Ammon's horn (tissue), 1 donor: ENCODE measurements at places on chromosomes 6 and 20.

DNA sequence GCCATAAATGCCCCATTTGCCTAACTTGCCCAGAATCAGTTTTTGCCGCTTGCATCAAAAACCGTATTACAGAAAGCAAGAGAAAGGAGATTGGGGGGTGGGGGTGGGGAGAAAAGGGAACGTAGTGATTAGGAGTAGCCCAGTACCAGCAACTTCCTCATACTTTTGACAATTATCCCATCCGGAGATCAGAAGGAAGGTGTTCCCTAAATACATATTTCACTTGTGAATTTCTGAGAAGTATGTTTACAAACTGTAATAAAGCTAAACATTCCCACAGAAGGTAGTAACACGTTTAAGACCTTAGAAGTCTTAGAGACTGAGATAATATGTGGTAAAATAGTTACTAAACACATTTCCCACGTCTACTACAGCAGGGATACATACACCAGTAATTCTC lies 14.5 kb downstream of the PREP start:
- DNase-seq, result no peak

DNA sequence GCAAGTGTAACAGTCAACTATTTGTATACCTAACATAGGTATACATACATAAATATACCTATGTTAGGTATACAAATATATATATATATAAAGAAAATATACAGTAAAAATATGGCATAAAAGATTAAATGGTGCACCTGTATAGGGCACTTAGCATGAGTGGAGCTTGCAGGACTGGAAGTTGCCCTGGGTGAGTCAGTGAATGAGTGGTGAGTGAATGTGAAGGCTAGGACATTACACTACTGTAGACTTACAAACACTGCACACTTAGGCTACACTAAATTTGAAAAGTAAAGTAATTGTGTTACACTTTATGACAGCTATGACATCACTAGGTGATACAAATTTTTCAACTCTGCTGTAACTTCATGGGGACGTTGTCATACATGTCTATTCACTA lies 65.6 kb downstream of the CDC5L start:
- no peak for DNase-seq

DNA sequence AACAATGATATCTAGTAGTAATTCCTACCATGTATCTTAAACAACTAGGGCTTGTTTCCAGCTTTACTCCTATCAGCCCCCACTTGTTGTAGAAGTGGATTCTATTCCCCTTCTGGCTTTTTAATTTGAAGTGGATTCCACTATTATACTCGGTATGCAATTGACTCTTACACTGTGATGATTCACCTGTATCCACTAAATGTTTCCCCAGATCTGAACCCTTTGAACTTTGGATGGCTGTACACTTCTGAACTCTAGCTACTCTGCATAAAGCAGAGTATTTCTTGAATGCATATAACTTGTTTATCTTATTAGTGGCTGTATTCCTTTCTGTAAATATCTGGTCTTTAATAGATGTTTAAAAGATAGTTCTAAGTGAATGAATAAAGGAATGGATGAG lies 538.4 kb upstream of the NRSN1 start:
- no peak for DNase-seq

GRCh38 chr20:577167-577791 lies 32.8 kb downstream of the TCF15 start:
- no peak for DNase-seq

DNA sequence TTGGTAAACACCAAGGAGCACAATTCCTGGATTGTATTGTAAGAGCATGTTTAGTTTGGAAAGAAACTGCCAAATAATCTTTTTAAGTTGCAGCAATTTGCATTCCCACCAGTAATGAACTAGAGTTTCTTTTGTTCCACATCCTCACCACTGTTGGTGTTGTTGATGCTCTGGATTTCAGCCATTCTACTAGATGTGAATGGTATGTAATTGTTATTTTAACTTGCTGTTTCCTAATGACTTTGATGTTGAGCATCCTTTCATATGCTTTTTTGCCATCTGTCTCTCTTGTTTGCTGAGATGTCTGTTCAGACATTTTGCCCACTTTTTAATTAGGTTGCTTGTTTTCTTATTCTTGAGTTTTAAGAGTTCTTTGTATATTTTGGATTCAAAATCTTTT lies 1654.1 kb downstream of the GRIK2 start:
- DNase-seq, result no peak

GRCh38 chr6:113857556-113858479 lies 673 bp downstream of the MARCKS start:
- peak; percentile 49 for DNase-seq

GRCh38 chr6:24053057-24053456 lies 73.0 kb upstream of the NRSN1 start:
- DNase-seq, result no peak

GRCh38 chr6:36793913-36794712 lies 45.1 kb downstream of the CPNE5 start:
- peak; percentile 54 for DNase-seq

GRCh38 chr20:4153251-4153650 lies 137.9 kb upstream of the RNF24 start:
- no peak for DNase-seq

DNA sequence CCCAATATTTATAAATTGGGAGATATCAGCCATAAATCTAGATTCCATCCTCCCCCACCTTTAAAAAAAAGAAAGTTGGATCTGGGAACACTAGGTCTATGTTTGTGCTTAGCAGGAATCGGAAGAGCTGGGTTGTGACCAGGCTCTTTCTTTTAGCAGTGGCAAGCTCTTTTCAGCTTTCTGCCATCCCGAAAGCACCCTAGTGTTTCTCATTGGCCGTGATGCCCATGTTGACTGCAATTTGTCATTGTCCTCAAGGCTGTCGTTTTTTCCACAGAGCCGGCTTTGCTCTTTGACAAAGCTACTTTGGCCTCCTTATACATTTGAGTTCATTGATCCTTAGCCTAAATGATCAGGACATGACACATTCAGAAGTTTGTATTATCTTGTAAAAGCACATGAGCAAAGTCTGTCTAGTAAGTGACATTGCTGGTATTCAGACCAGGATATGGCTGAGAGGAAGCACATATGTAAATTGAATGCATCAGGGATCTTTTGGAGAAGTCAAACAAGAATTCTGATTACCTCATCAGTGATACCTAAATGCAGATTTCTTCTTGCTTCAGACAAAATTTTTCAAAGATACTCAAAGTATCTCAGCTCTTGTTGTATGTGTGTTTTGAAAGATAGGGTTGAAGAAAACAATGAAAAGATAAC lies 50.1 kb downstream of the CARMIL1 start:
- peak; percentile 31 for DNase-seq

DNA sequence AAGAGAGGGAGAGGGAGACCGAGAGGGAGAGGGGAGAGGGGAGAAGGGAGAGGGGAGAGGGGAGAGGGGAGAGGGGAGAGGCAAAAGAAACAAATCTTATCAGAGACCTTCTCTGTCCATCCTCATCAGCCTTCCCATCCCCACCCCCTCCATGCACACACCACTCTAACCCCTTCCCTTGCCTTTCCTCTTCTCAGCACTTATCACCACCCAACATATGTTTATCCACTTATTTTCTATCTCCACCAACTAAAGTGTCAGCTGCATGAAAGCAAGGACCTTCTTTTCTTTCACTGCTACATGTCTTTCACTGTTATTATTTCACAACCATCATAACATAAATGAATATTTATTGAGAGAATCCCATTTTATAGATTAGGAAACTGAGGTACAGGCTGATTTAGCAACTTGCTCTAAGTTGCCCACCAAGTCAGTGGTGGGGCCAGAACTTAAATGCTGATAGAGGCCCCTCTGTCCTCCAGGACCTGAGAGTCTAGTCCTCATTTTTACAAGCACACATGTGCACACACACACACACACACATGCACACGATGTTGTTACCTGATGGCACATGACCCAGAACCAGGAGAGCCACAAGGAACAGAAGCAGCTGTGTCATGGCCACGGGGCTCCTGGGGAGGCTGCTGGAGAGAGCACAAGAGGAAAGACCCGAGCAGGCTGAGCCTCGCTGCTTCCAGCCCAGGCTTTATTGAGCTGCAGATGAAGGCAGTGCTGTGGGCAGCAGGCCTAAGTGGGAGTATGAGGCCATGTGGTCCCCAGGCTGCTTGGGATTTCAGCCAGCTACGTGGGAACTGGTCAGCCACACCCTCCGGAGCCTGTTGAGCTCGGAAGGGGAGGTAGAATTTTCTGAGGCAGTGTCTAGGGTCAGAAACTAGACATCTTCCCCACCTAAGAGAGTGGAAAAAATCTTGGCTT lies 2.3 kb downstream of the DEFB124 start:
- DNase-seq, result no peak

DNA sequence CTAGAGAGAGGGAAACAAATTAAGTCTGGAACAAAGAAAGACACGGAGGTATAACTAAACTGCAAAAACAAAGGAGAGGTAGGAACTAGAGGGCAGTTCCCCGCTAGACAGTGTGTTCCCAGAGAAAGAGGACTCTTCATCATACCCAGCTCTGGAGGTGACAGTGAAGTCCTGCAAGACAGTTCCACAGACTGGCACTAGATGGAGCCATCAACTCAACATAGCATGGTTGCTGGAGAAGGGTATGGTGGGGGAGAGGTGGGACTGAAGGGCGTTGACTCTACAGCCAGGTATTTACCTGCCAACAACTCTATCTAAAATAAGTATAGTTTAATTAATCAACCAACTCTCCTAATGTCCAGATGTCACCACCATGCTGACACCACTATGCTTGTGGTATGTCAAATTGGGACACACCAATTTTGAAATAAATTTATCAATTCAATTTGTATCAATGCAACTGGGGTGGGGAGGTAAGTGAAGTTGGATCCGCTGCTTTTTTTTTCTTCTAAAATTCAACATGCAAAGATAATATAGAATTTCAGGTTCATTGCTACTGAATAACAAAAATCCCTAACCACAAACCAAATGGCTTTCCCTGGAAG lies 9.7 kb downstream of the BACH2 start:
- DNase-seq, result no peak

DNA sequence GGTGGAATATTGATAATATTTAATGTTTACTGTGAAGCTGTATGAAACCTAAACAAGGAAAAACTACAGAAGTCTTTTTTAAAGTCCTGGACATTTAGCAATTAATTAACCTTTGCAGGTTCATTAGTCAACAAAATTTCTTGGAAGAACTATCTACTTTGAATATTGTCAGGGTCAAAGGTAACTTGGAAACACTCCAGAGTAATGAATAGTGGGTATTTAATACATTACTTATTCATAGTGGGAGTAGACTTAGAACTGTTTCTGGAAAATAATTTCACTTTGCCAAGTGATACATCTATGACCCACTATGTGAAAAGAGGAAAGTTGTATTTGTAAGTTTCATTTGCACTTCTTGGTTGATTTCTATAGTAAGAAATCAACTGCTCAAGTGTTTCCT lies 319.1 kb downstream of the TFAP2B start:
- no peak for DNase-seq

DNA sequence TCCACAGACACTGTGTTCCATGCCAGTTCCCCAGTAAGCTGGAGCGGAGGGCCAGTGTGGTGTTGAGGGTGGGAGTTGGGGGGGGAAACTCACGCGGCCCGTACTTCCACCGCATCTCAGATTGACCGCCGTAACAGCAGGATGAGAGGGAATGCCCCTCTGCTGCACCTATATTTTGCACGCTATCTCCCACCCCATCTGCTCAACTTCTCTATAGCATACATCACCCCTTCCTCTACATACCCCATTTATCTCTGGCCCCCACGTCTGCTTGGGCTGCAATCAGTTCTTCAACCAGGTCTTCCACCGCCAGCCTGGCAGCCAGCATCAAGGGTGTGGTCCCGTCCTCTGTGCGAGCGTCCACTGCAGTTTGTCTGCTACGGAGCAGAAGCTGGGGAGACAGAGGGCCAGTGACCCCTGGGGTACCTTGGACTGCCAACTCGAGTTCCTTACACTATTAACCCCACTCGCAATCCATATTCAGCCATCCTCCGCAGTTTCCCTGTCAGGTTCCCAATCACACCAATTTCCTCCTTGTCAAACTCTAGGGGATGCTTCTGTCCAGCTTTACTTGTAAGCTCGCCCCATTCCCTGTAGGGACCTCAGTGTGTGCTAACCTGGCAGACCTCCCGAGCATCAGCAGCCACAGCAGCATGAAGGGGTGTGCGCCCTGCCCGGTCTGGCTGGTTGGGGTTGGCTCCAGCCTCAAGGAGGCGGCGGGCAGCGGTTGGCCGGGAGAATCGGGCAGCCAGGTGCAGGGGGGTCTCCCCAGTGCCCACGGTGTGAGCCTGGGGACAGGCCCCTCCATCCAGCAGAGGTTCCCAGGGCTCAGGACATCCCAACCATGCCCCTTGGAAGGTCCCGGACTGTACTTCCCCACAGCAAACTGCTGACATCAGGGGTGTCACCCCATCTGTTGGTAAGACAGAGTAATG lies 4.5 kb upstream of the GPSM3 start:
- DNase-seq, result no peak

DNA sequence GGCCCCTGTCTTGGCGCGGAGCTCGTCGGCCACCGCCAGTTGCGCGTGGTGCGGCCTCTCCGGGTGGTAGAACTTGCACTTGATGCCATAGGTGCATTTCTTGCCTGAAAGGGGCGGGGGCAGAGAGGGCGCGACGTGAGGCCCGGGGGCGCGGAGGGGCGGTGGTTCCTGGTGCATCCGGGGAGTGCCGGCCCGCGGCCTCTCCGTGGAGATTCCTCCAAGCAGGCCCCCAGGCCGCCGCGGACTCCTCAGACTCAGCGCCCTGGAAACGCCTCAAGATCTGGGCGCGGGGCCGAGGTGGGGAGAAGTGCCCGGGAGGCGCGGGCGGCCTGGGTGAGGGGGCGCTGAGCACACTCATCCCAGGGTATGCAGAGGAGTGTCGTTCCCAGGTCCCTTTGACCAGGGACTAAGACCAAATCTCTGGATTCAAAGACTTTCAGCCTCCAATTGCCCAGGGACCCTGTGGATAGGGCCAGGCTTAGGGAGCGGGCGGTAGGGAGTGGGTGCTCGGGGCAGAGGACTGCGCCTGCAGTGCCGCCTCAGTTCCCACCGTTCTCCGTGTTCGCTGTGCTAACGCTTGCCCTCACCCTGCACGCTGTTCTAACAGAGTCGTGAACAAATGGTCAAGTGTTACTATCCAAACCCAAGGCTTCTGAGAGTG lies 33.3 kb downstream of the ZC3H12D start:
- no peak for DNase-seq

GRCh38 chr20:21554376-21554890 lies 40.6 kb upstream of the NKX2-2 start:
- DNase-seq, result no peak

GRCh38 chr20:13841206-13841605 lies 56.4 kb downstream of the NDUFAF5 start:
- DNase-seq, result no peak

DNA sequence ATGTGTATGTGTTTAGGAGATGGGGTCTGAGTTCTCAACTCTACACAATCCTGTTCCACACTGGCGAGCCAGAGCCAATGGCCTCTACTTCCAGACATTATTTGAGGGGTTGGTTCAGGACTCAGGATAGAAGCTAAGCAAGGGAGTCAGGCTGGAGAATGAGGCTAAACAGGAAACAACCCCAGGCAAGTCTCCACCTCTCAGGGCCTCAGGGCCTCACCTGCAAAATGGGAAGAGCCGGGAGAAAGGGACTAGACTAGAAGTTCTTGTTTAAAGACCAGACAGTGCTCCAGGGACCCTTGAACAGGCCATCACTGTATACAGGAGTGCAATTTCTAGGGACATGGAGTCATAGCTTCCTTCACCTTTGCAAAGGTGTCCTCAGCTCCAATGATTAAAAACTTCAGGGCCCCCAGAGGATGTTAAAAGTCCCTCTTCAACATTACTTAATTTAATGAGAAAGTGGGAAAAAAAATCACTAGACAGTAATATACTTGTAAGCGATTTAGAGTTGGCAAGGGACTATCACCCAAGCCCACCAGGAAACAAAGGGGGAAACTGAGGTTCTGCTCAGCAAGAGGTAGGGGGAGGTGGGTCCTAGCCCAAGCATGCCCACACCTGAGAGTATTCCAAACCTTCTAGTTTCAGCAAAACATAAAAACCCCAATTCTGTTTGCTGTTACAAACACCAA lies 41.7 kb downstream of the ZMYND8 start:
- no peak for DNase-seq
